ENCODE measurements at places on chromosomes 11 and 22. TPM values are rescaled to one million over a fixed set of nuclear protein-coding genes. Genes with fewer than 3 reads are reported as not detected.

The MS4A8 gene
- 0.49 TPM for total RNA-seq

The SLC29A2 gene
- 0.36 TPM for total RNA-seq

The SAA4 gene
- total RNA-seq: 0.27 TPM

The TEX12 gene
- total RNA-seq: 0.36 TPM

The TMEM191B gene
- 0.36 TPM for total RNA-seq

The AQP11 gene
- total RNA-seq: 2.8 TPM

The PLAAT4 gene
- total RNA-seq: 16.6 TPM

The CRYBB1 gene
- total RNA-seq: not detected

The SCUBE2 gene
- total RNA-seq: 1.1 TPM

The CCDC89 gene
- total RNA-seq: 7.9 TPM

The MMP10 gene
- 3.6 TPM for total RNA-seq

The MRGPRX3 gene
- not detected for total RNA-seq

The SYT7 gene
- 7.0 TPM for total RNA-seq

The F2 gene
- total RNA-seq: not detected

The DDTL gene
- total RNA-seq: 1.8 TPM

The SCGB1C1 gene
- not detected for total RNA-seq

The TBC1D10A gene
- 24.1 TPM for total RNA-seq

The MUC2 gene
- total RNA-seq: not detected

The TMPRSS6 gene
- not detected for total RNA-seq

The TESMIN gene
- total RNA-seq: not detected

The KRTAP5-11 gene
- total RNA-seq: not detected

The RBX1 gene
- total RNA-seq: 12.8 TPM

The TMEM121B gene
- 0.09 TPM for total RNA-seq

The MRGPRE gene
- not detected for total RNA-seq

The OR10A2 gene
- not detected for total RNA-seq

The MUC6 gene
- total RNA-seq: not detected

The NLRP14 gene
- total RNA-seq: not detected

The BIRC3 gene
- 2.4 TPM for total RNA-seq

The TST gene
- 13.7 TPM for total RNA-seq

The PLEKHA7 gene
- 0.09 TPM for total RNA-seq

The C1QTNF5 gene
- 90.8 TPM for total RNA-seq

The SMTNL1 gene
- total RNA-seq: not detected

The GSTT4 gene
- total RNA-seq: not detected

The CCDC134 gene
- 5.7 TPM for total RNA-seq

The MPPED1 gene
- not detected for total RNA-seq

The DUSP8 gene
- total RNA-seq: not detected

The KCNK4 gene
- total RNA-seq: not detected

The WT1 gene
- total RNA-seq: 46.6 TPM

The FOLH1 gene
- not detected for total RNA-seq

The HOATZ gene
- total RNA-seq: not detected

The ABTB2 gene
- total RNA-seq: 1.7 TPM

The IL17REL gene
- total RNA-seq: not detected

The KCNJ5 gene
- total RNA-seq: not detected

The TBX10 gene
- not detected for total RNA-seq

The APOL6 gene
- 29.4 TPM for total RNA-seq

The B3GAT1 gene
- total RNA-seq: not detected

The OOSP2 gene
- not detected for total RNA-seq

The SPON1 gene
- total RNA-seq: 42.9 TPM

The CADM1 gene
- 0.45 TPM for total RNA-seq

The MYOD1 gene
- not detected for total RNA-seq

The KCNJ11 gene
- not detected for total RNA-seq

The AMOTL1 gene
- 64.7 TPM for total RNA-seq

The FGF4 gene
- total RNA-seq: 0.08 TPM

The CD248 gene
- total RNA-seq: 193 TPM

The SPINDOC gene
- 6.7 TPM for total RNA-seq

The NOX4 gene
- 2.5 TPM for total RNA-seq

The CSF2RB gene
- total RNA-seq: 0.98 TPM

The RTN4RL2 gene
- 0.90 TPM for total RNA-seq

The APOA1 gene
- 70.3 TPM for total RNA-seq

The OR2AG1 gene
- not detected for total RNA-seq

Data from fibroblast of the aortic adventitia (primary cell).